ENCODE measurements at places on chromosomes 7 and 10. TPM values are rescaled to one million over a fixed set of nuclear protein-coding genes. Genes with fewer than 3 reads are reported as not detected.

The SLK gene
- total RNA-seq = 39.6 TPM

The PRLHR gene
- not detected for total RNA-seq

The NCF1 gene
- 0.12 TPM for total RNA-seq

The LRMDA gene
- 4.1 TPM for total RNA-seq

The NRP1 gene
- 91.9 TPM for total RNA-seq

The SOSTDC1 gene
- total RNA-seq = not detected

The LIPN gene
- not detected for total RNA-seq

The ATRNL1 gene
- total RNA-seq = 0.30 TPM

The MUC12 gene
- total RNA-seq = 15.7 TPM

The MSS51 gene
- total RNA-seq = 0.48 TPM

The CALCR gene
- not detected for total RNA-seq

The SLC26A5 gene
- not detected for total RNA-seq

The CLDN4 gene
- total RNA-seq = 4.9 TPM

The HOXA6 gene
- total RNA-seq = 1.9 TPM

The CLDN3 gene
- 3.8 TPM for total RNA-seq

The PTN gene
- total RNA-seq = not detected

The FZD8 gene
- 5.0 TPM for total RNA-seq

Data from A549 treated with CpdA at 1 μM for 4 hours (cell line).